CD4-positive, alpha-beta T cell treated with Interleukin-6 at 100 ng/mL for 8 hours (primary cell): ENCODE measurements at places on chromosomes 11 and 22.

- DNase-seq: no peak
These were observed 11.3 kb downstream of the IZUMO1R start for GRCh38 chr11:94315664-94316063.

GRCh38 chr11:120719348-120719747 is 207.8 kb downstream of the GRIK4 start:
- no peak for DNase-seq

DNA sequence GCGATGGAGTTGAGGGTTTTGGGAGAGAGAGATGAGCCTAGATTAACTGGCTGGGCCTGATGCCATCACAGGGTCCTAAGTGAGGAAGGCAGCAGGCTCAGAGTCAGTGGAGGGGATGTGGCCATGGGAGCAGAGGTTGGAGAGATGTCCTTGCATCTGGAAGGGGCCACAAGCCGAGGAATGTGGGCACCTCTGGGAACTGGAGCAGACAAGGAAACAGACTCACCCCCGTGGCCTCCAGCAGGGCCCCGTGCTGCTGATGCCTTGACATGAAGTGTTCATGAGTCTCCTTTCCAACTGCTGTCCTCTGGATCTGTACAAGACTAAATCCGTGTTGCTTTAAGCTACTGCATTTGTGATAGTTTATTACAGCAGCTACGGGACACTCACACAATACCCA is 49.2 kb downstream of the SHISAL1 start:
- no peak for DNase-seq

DNA sequence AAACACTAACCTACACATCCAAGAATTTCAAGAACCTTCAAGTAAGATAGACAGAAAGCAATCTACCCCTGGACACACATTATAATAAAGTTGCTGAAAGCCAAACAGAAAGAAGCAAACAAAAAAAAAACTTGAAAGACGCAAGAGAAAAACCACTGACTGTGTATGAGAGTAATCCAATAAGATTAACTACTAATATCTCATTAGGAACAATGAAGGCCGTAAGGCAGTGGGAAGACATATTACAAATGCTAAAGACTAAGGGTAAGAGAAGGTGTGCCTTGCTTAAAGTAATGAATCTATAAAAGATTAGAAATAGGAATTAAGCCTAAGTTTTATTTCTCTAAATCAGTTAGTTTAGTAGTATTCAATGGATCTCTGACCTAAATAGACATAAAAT is 1109.1 kb downstream of the JRKL start:
- DNase-seq: no peak

GRCh38 chr11:37533087-37533486 is 935.1 kb upstream of the RAG2 start:
- DNase-seq: no peak

- DNase-seq: no peak
These were observed 53.1 kb downstream of the TBC1D22A start for GRCh38 chr22:46815559-46815895.
